ENCODE measurements at places on chromosomes 7 and 10. TPM values are rescaled to one million over a fixed set of nuclear protein-coding genes. Genes with fewer than 3 reads are reported as not detected.

- DNase-seq, result no peak
These were observed 95.8 kb downstream of the SEC61G start for GRCh38 chr7:54663186-54663585.

DNA sequence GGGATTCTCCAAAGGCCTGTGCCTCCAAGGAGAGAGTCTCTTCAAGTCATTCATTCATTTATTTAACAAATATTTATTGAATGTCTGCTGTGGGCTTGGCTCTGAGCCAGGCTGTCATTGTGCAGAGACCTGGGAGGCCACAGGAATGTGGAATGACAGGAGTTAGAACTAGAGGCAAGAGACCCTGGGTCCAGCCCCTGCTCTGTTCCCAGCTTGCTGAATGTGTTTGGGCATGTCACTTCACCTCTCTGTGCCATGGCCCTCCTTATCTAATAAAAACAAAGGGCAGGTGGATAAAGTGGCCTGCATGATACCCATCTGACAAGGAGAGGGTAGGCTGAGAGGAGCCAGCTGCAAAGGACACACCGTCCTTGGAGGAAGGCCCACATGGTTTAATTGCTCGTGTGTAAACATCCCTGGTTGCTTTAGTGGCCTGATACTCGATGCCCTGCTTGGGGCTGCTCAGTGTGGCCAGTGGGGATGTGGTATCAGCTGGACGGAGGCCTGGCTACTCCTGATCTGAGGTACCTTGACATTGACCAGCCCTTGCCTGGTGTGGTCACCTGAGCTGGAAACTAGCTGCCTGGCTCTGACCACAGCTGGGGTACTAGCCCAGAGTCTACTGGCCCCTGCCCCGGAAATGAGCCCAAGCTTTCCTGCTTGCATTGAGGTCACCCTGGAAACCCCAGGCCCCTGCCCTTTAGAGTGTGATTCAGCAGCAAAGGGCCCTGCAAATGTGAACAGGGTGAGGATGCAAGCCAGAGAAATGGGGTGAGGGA is 116.2 kb downstream of the CDH23 start:
- no peak for DNase-seq

DNA sequence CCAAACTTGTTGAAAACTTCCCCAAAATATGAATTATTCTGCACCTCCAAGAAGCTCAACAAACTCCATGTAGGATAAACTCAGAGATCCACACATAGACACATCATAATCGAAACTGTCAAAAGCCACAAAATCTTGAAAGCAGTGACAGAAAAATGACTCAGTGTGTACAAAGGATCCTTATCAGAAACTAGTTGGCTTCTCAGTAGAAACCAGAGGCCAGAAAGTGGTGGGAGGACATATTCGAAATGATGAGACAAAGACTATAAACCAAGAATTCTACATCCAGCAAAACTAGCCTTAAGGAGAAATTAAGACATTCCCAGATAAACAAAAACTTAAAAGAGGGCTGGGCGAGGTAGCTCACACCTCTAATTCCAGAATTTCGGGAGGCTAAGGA is 38.5 kb downstream of the MCMBP start:
- no peak for DNase-seq

DNA sequence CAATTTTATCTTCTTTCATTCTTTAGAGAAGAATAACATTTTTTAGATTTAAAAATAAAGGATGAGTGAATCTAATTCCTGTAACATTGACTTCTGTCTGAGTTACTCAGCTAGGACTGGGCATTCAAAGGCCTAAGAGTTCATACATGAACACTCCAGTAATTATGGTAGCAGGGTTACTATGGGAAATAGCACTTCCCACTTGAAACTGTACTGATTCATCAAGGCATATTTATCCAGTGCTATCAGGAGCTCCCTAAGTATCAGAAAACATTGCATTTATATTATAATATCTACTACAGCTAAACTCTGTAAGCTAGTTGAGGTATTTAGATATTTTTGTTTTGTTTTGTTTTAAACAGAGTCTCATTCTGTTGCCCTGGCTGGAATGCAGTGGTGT is 41.8 kb downstream of the NDUFB2 start:
- no peak for DNase-seq

The ACSM6 gene
- polyA plus RNA-seq, result not detected

DNA sequence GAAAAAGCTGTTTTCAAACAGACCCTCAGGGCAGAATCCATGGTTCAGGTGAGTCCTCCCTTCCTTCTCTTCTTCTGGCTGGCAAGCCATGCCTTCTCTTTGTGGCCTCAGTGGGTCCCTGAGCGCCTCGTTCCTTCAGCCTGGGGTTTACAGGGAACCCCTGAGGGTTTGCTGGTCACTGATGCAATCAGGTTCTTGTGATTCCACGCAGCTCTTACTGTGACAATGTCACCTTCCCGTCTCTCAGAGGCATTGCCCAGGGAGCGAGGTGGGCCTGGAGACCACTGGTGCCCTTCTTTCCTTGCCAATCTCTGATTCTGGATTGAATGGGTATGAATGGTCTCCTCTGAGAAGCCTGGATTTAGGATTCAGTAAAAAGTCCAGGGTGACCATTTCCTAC is 132.2 kb downstream of the ADARB2 start:
- no peak for DNase-seq

DNA sequence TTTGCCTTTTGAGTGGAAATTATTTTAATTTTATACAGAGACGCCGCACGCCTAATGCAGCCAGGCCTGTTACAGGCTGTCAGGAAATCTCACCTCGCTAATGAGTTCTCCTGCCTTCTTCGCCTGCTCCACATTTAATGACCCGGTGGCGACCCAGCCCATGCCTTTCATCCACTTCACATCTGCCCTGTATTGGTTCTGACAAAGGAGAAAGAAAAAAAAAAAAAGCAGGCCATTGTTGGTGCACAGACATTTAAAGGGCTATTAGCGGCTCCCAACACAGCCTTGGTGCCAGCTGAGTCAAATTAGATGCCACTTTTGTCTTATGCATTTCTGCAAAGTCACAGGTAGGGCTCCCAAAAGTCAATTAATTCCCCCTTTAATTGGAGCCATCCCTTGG is 43.3 kb downstream of the NRAP start:
- no peak for DNase-seq

GRCh38 chr10:69895759-69896158 is 94.1 kb downstream of the COL13A1 start:
- DNase-seq, result no peak

- DNase-seq, result no peak
These were observed 4.5 kb upstream of the COPG2 start for GRCh38 chr7:130673066-130673465.

- DNase-seq, result no peak
These were observed 56.7 kb downstream of the LAMB4 start for GRCh38 chr7:108073305-108074070.

DNA sequence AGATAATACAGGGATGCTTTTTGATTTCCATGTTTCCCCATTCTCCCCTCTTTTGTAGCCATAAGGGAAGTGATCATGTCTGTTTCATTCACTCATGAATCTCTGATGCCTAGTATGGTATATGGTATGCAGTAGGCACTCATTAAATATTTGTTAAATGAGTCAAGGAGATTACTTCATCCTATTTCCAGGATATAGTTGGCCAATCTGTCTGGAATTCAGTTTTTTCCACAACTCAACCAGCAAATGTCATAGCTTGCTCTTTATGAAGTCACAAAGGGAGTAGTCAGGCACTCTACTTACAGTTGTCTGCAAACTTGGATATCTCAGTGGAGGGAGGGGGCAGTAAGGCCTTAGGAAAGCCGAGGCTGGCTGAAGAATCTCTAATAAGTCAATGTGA is 853.6 kb downstream of the LRMDA start:
- DNase-seq, result no peak

- DNase-seq, result no peak
These were observed 265.5 kb upstream of the POT1 start for GRCh38 chr7:125195156-125195555.

The LEP gene
- not detected for polyA plus RNA-seq

GRCh38 chr7:28330384-28331070 is 81.8 kb upstream of the CREB5 start:
- no peak for DNase-seq

DNA sequence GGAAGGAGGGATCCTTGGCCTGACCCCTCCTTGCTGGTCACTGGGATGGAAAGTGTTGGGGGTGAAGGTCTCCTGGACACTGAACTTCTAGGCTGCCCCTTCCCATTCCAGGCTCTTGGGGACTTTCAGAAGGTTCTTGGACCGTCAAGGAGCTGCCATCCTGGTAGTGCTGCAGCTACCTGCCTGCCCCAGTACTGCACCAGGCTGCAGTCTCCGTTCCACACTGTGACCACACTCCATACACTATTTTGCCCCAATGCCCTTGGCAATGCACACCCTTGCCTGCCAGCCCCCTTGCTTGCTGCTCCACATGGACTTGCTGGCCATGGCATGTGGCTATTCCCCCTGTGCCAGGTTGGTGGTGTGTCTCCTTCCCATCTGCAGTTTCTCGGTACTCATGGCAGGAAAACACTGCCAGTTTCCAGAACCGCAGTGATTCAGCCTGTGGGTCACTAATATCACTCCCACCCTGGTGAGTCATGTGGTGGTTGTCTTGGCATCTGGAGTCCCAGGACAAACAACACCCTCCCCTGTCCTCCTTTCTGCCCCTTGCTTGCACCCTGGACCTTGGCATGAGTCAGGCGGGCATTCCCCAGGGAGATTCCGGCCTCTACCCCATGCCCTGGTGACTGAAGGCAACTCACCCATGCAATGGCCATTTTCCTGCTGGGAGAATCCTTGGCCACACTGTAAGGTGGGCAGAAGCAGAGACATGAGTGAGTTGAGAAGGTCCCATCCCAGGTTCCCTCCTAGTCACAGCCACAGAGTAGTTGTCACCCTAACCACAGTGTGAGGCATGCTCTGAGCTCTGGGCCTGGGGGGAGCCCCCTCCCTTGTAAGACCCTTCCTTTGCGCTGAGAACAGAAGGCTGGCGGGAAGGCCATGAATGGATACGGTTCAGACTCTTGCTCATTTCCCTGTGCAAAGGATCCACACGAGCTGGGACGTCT is 32.8 kb downstream of the GOLGA7B start:
- no peak for DNase-seq

DNA sequence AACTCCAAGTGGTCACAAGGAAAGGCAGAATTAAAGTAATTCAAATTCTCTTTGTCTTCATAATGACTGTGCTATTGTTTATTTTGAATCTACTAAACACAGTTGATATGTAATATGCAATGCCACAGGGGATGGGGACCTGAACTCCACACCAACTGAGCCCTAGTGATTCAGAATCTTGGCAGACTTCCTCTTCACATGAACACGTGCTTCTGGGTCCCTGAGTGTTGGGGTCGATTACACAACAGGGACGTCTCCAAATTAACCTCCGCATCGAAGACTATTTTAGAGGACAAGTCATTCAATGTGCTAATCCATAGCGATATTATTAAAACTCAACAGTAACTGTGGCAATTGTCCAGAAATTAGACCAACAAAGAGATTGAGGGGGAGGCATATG is 95.3 kb upstream of the CARD11 start:
- DNase-seq, result no peak

DNA sequence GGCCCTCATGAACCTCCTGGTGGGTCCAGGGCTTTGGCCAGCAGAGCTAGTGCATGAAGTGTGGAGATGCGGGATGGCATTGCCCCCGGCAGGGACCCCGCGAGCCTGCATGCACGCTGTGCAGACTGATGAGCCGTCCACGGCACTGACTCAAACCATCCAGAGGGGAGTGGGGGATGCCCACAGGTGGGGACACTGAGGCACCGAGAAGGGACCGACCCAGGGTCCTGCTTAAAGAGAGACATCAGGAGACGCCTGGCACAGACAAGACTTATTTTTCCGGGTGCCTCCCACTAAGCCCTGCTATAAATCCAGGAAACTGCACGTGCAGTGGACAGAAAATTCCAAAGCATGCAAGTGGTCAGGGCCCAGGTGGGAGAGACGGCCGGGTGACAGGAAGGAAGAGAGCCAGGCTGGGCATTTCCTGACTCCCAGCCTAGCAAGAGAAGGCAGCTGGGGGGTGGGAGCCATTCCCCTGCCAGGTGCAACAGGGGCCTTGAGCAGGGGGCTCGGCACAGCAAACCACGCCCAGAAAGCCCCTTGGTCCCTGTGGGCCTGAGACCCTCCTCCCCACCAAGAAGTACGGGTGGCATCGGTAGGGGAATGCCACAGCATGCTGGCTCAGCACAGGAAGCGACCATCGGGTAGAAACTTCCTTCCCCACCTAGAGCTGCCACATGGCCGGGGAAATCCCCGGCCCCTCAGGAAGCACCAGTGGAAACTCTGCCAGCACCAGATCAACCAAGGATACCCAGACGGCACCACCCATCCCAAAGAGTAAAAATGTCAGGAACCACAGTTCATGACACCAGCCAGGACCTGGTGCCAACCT is 91.5 kb downstream of the FOXL3 start:
- no peak for DNase-seq

The NSUN5 gene
- polyA plus RNA-seq, result 16.6 TPM

- no peak for DNase-seq
These were observed 82.8 kb upstream of the GRB10 start for GRCh38 chr7:50865450-50865849.

The GIMAP5 gene
- 5.4 TPM for polyA plus RNA-seq

GRCh38 chr7:1101563-1102431 is 13.9 kb downstream of the GPER1 start:
- DNase-seq, result no peak

GRCh38 chr10:110101464-110102144 is 93.8 kb downstream of the ADD3 start:
- DNase-seq, result no peak

All from muscle of arm (tissue), 14 donors.